NCI-H774 (cell line): ENCODE measurements at places on chromosomes 16 and 17.

DNA sequence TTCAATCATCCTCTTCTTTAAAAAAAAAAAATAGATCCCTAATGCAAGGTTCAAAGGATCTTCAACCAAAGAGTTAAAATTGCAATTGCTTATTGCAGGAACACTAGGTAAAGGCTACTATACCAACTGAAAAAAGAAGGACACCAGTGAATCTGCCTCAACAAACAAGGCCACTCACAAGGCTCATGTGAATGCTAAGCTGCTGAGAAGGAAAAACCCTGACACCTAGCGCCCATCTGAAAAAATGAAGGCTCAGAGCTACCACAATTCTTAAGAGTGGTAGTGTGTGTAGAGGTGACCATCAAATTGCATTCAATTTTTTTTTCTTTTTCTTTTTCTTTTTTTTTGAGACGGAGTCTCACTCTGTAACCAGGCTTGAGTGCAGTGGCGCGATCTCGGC lies 201.6 kb upstream of the C17orf78 start:
- no peak for DNase-seq

- no peak for DNase-seq
These were observed 50.6 kb downstream of the CREBBP start for GRCh38 chr16:3829631-3830536.

- no peak for DNase-seq
These were observed 6.5 kb upstream of the CTCF start for GRCh38 chr16:67555795-67556212.

GRCh38 chr16:7397901-7398300 lies 65.3 kb downstream of the RBFOX1 start:
- DNase-seq = no peak

- DNase-seq = no peak
These were observed 172.1 kb downstream of the RBFOX3 start for GRCh38 chr17:79438546-79439334.

GRCh38 chr17:63529711-63530556 lies 6.8 kb downstream of the KCNH6 start:
- no peak for DNase-seq

DNA sequence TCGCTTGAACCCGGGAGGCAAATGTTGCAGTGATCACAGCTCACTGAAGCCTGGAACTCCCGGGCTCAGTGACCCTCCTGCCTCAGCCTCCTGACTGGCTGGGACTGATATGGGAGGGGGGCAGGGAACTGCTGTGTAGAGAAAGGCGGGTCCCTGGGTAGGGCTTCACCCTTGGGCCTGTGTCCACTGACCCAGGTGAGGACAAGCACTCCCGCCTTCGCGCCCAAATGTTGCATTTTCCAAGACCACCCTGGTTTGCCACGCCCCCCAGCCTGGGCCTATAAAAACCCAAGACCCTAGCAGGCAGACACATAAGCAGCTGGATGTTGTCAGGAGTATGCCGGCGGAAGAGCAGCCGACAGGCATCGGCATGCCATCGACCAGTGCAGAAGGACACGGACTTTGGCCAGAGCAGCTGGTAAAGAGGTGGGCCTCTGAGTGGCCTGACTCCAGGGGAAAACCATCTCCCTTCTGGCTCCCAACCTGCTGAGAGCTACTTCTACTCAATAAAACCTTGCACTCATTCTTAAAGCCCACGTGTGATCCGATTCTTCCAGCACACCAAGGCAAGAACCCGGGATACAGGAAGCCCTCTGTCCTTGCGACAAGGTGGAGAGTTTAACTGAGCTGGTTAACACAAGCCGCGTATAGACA lies 19.1 kb downstream of the SMYD4 start:
- DNase-seq = no peak

DNA sequence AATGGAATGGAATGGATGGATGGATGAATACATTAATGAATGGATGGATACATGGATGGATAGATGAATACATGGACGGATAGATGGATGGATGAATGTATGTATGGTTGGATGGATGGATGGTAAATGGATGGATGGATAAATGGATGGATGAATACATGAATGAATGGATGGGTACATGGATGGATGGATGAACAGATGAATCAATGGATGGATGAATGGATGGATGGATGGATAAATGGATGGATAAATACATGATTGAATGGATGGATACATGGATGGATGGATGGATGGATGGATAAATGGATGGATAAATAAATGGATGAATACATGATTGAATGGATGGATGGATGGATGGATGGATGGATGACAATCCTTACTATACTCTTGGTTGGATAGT lies 26.0 kb downstream of the TMC5 start:
- DNase-seq = no peak

- DNase-seq = no peak
These were observed 41.2 kb upstream of the HAS3 start for GRCh38 chr16:69064124-69064763.

GRCh38 chr16:68128577-68129305 lies 43.6 kb downstream of the NFATC3 start:
- no peak for DNase-seq

- DNase-seq = no peak
These were observed 1.9 kb upstream of the IL4R start for GRCh38 chr16:27311897-27312303.

GRCh38 chr16:12572316-12572985 lies 231.2 kb downstream of the CPPED1 start:
- DNase-seq = no peak

- DNase-seq = no peak
These were observed 260.5 kb downstream of the HAPSTR1 start for GRCh38 chr16:9351841-9352434.

DNA sequence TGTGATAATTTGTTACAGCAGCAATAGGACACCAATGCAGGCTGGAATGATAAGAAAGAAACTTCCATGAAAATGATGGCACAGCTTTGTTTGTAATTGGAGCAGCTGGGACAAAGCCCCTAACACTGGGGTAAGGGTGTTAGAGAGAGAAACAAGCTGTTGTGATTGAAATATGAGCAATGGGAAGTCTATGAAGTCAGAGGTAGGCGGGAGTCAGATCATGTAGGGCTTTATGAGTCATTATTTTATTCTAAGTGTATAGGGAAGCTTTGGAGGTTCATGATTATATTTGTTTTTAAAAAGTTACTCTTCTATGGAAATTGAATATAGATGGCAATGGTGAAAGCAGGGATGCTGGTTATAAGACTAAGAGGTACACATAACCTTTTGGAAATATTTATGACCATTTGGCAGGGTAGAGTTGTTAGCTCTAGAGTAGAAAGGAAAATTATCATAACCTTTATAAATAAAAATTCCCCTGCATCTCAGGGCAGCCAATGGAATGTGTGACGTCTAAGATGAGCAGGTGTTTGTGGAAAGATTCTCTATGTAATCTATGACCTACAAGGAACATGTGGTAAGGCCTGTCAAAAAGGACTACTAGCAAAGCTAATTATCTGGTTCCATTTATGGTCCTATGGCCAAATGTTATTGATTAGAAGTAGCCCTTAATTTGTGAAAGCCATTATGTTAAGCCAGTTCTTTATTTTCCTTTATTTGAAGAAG lies 85.6 kb downstream of the KCNJ2 start:
- DNase-seq = no peak

GRCh38 chr17:81590121-81590520 lies 38.0 kb upstream of the FAAP100 start:
- DNase-seq = no peak

- DNase-seq = no peak
These were observed 50.8 kb downstream of the PITPNM3 start for GRCh38 chr17:6505425-6506142.

- DNase-seq = no peak
These were observed 1.2 kb downstream of the HSDL1 start for GRCh38 chr16:84143784-84144199.

DNA sequence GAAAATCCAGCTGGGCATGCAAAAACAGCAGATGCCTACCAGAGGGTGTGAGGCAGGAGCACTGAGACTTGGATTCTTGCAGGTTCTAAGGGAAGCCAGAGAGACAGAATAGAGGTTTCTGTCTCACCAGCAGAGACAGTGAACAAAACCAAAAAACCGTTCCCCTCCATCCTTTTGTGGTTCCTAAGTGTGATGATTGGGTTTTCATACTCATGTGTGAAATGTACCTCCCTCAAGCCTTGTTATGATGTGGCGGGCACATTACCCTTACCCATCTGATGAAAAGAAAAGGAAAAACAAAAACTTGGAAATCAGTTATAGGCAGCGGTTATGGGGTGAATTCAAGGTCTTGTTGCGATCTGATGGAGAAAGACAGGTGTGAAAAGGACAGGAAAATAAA lies 172.6 kb upstream of the CDH13 start:
- no peak for DNase-seq

GRCh38 chr17:14302091-14302430 lies 1.2 kb downstream of the HS3ST3B1 start:
- no peak for DNase-seq

- DNase-seq = peak; percentile 65
These were observed 3.5 kb upstream of the CDC27 start for GRCh38 chr17:47192554-47192953.

- DNase-seq = no peak
These were observed 15.1 kb downstream of the GSDMB start for GRCh38 chr17:39903158-39903884.

DNA sequence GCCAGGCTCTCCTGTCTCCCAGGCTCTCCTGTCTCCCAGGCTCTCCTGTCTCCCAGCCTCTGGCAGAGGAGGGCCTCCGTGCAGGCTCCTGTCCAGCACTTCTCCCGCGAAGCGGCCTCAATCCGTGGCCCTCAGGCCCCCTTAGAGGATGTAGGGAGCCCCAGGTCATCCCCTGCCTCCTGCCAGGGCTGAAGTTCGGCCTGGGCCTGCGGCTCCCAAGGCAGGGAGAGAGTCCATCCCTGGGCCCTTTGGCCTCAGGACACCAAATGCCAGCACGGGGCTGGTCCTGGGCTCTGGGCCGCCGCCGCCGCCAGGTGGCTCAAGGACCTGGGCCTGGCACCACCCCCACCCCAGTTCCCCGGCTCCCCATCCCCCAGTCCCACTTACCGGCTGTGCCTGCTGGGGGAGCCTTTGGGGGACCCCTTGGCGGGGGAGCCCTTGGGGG lies 370 bp downstream of the EVPL start:
- no peak for DNase-seq

- no peak for DNase-seq
These were observed 1.5 kb downstream of the CD2BP2 start for GRCh38 chr16:30353438-30354129.

- no peak for DNase-seq
These were observed 373.8 kb downstream of the NPIPA8 start for GRCh38 chr16:17962726-17963125.
